ENCODE measurements at places on chromosomes 2 and 18.

DNA sequence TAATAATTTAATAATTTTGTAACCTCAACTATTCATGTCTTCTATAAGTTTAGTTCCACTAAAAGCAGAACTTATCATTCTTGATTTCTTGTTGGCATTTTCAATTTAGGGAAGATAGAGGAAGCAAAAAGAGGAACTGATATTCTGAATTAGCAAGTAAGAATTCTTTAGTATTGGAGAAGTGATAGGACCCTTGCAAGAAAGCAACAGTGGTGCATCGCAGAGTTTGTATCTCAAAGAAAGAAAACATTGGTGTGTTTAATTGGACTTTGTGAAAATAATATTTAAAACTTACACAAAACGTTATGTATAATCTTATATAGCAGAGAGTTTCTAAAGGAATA is 36.5 kb upstream of the TNFRSF11A start:
- DNase-seq = no peak
- H3K36me3 ChIP-seq = peaks cover 47% of the 10 kb centered on the region
- no peak overlapping the region for H3K4me3 ChIP-seq

- no peak overlapping the region for H3K4me3 ChIP-seq
- H3K36me3 ChIP-seq = peaks cover 76% of the 10 kb centered on the region
- H3K4me1 ChIP-seq = peaks cover 14% of the 10 kb centered on the region
These were observed 587.3 kb downstream of the ARHGAP15 start for GRCh38 chr2:143716522-143716921.

- H3K27ac ChIP-seq = peak overlapping the region; percentile 74
- H3K4me3 ChIP-seq = peak overlapping the region; percentile 56
- peaks cover 7% of the 10 kb centered on the region for H3K4me1 ChIP-seq
- peaks cover 86% of the 10 kb centered on the region for H3K27me3 ChIP-seq
- no peak for DNase-seq
- no peaks in the 10 kb centered on the region for H3K36me3 ChIP-seq
These were observed 59.4 kb downstream of the SNORC start for GRCh38 chr2:232929303-232930058.

DNA sequence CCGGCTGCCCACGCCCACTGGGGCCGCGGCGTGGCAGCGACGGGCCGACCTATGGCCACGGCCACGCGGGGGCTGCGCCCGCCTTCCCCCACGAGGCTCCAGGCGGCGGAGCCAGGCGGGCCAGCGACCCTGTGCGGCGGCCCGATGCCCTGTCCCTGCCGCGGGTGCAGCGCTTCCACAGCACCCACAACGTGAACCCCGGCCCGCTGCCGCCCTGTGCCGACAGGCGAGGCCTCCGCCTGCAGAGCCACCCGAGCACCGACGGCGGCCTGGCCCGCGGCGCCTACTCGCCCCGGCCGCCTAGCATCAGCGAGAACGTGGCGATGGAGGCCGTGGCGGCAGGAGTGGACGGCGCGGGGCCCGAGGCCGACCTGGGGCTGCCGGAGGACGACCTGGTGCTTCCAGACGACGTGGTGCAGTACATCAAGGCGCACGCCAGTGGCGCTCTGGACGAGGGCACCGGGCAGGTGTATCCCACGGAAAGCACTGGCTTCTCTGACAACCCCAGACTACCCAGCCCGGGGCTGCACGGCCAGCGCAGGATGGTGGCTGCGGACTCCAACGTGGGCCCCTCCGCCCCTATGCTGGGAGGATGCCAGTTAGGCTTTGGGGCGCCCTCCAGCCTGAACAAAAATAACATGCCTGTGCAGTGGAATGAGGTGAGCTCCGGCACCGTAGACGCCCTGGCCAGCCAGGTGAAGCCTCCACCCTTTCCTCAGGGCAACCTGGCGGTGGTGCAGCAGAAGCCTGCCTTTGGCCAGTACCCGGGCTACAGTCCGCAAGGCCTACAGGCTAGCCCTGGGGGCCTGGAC is 253.2 kb downstream of the GLI2 start:
- no peaks in the 10 kb centered on the region for H3K4me1 ChIP-seq
- no peaks in the 10 kb centered on the region for H3K36me3 ChIP-seq
- no peak overlapping the region for H3K27ac ChIP-seq
- no peak overlapping the region for H3K4me3 ChIP-seq
- no peak for DNase-seq
- no peaks in the 10 kb centered on the region for H3K27me3 ChIP-seq

GRCh38 chr2:136376211-136376610 is 258.3 kb upstream of the CXCR4 start:
- DNase-seq = no peak
- H3K4me3 ChIP-seq = no peak overlapping the region
- peaks cover 11% of the 10 kb centered on the region for H3K36me3 ChIP-seq

GRCh38 chr2:148876202-148876594 is 1.2 kb downstream of the KIF5C start:
- peaks cover 53% of the 10 kb centered on the region for H3K27me3 ChIP-seq
- peak; percentile 23 for DNase-seq
- no peaks in the 10 kb centered on the region for H3K36me3 ChIP-seq
- peak overlapping the region; percentile 76 for H3K4me3 ChIP-seq
- no peak overlapping the region for H3K27ac ChIP-seq

GRCh38 chr2:134310107-134311079 is 56.5 kb downstream of the MGAT5 start:
- H3K36me3 ChIP-seq = peaks cover 11% of the 10 kb centered on the region
- H3K4me3 ChIP-seq = no peak overlapping the region
- no peak for DNase-seq
- H3K27ac ChIP-seq = no peak overlapping the region
- H3K27me3 ChIP-seq = no peaks in the 10 kb centered on the region

DNA sequence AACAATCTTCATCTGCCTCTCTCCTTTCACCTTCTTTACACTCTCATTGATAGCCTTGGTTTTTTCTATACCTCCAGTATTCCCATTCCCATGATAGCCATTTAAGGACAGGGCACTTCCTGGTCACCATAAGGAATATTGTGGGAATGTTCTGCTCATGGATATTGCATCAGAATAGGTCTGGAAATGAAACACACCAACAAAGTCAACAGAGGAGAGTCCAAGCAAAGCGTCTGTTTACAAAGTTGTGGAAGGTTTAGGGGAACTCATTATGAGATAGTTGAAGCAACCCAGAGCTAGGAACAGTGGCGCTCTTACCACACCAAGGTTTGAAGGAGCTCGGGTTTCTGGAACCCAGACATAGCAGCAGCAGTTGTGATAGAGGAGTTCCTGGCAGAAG is 150.3 kb upstream of the TNP1 start:
- H3K36me3 ChIP-seq = no peaks in the 10 kb centered on the region
- no peaks in the 10 kb centered on the region for H3K4me1 ChIP-seq
- no peak for DNase-seq
- H3K27ac ChIP-seq = no peak overlapping the region

- H3K4me3 ChIP-seq = no peak overlapping the region
- no peak overlapping the region for H3K27ac ChIP-seq
- no peaks in the 10 kb centered on the region for H3K4me1 ChIP-seq
- no peak for DNase-seq
- no peaks in the 10 kb centered on the region for H3K36me3 ChIP-seq
These were observed 54.7 kb upstream of the KIDINS220 start for GRCh38 chr2:8892111-8892510.

- H3K27me3 ChIP-seq = no peaks in the 10 kb centered on the region
- DNase-seq = no peak
- H3K4me1 ChIP-seq = no peaks in the 10 kb centered on the region
- no peak overlapping the region for H3K27ac ChIP-seq
- no peak overlapping the region for H3K4me3 ChIP-seq
These were observed 61.4 kb upstream of the LYPD1 start for GRCh38 chr2:132731441-132731840.

GRCh38 chr2:108918941-108919341 is 70.1 kb downstream of the EDAR start:
- peaks cover 4% of the 10 kb centered on the region for H3K27me3 ChIP-seq
- no peak overlapping the region for H3K27ac ChIP-seq
- H3K36me3 ChIP-seq = no peaks in the 10 kb centered on the region
- no peak for DNase-seq
- no peak overlapping the region for H3K4me3 ChIP-seq
- H3K4me1 ChIP-seq = peaks cover 6% of the 10 kb centered on the region

DNA sequence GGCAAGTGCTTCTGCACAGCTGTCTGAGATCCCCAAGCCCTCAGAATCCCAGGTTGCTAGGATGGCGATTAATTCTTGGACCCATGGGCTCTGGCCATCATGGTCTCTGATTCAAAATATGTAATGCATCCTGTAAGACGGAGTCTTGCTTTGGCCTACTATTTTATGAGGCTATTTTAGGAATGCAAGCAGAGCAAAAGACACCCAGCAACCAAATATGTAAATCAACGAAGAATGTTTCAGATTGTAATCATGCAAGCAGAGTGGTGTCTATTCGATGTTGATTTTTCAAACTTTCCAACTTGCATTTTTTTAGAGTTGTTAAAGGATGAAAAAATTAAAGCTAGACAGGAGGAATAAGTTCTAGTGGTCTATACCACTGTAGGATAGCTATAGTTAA is 154.8 kb downstream of the COL6A3 start:
- H3K36me3 ChIP-seq = no peaks in the 10 kb centered on the region
- H3K4me3 ChIP-seq = no peak overlapping the region
- peaks cover 3% of the 10 kb centered on the region for H3K4me1 ChIP-seq

GRCh38 chr2:44777537-44777936 is 164.0 kb upstream of the SIX3 start:
- H3K4me1 ChIP-seq = no peaks in the 10 kb centered on the region
- H3K27ac ChIP-seq = no peak overlapping the region
- no peak for DNase-seq

DNA sequence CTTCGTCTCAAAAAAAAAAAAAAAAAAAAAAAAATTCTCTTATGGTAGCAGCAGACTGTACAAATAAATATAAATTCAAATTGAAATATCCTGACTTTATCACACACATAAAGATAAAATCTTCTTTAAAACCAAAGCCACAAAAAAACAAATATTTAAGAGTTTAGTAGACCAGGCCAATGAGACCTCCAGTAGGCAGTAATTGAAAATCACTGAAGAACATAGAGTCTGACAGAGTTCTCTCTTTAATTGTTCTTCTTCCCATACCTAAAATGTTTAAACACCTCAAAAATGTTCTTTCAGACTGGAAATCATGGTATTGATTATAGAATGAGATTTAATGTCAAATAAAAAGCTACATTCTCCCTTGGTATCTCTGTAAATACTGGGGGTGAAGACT is 20.8 kb downstream of the PRPF40A start:
- H3K27me3 ChIP-seq = no peaks in the 10 kb centered on the region
- no peak for DNase-seq
- peaks cover 24% of the 10 kb centered on the region for H3K4me1 ChIP-seq
- no peak overlapping the region for H3K27ac ChIP-seq
- no peak overlapping the region for H3K4me3 ChIP-seq
- peaks cover 23% of the 10 kb centered on the region for H3K36me3 ChIP-seq

DNA sequence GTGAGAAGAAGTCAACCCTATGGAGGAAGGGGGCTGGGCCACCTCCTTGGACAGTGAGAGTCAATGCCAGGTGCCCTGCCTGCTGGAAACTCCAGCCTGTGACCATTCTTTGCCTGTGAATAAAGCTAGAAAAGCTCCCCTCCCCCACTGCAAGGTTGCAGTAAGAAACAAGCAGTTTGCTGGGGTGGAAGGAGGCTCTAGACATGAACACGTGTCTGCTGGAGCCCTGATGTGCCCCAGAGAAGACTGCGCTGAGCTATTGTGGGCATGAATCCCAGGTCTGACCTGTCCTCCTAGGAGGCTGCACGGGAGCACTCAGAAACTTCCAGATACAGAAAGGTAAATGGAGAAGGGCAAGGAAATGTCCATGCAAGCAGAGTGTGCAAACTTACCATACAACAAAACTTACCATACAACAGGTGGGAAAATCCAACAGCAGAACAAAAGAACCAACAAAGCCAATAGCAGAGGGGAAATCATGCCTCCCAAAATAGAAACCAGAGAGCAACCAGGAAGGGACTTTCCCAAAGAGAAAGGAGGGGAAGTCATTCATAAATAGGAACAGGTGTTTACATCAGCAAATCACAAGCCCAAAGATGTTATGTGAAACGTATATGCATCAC is 278.7 kb downstream of the BCL2 start:
- H3K27me3 ChIP-seq = peaks cover 37% of the 10 kb centered on the region
- no peak overlapping the region for H3K4me3 ChIP-seq
- H3K27ac ChIP-seq = no peak overlapping the region
- peaks cover 14% of the 10 kb centered on the region for H3K4me1 ChIP-seq
- DNase-seq = no peak

DNA sequence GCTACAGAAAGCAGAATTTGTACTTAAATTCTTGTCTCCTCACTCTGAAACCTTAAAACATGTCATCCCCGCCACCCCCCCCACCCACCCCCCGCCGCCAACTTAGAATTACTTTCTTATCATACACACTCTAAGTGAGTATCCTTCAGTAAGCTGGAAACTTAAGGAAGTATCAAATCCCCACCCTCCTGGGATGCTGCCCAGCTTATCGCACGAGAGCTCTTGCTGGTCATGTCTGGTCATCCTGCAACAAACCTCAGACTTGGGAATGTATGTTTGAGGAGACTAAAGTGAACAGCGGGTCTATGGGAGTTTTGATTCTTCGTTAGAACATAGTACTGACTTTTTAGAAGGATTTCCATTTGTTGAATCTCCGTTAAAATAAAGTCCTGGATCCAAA is 203.3 kb downstream of the PTGR3 start:
- no peaks in the 10 kb centered on the region for H3K27me3 ChIP-seq
- H3K4me3 ChIP-seq = no peak overlapping the region
- H3K36me3 ChIP-seq = no peaks in the 10 kb centered on the region
- no peak overlapping the region for H3K27ac ChIP-seq
- H3K4me1 ChIP-seq = no peaks in the 10 kb centered on the region

GRCh38 chr2:5539282-5540165 is 152.7 kb upstream of the SOX11 start:
- H3K4me1 ChIP-seq = no peaks in the 10 kb centered on the region
- no peaks in the 10 kb centered on the region for H3K27me3 ChIP-seq
- H3K36me3 ChIP-seq = no peaks in the 10 kb centered on the region
- DNase-seq = no peak

GRCh38 chr18:61984349-61984748 is 91.5 kb upstream of the RNF152 start:
- no peak overlapping the region for H3K4me3 ChIP-seq

- H3K4me3 ChIP-seq = no peak overlapping the region
- no peaks in the 10 kb centered on the region for H3K4me1 ChIP-seq
- no peaks in the 10 kb centered on the region for H3K36me3 ChIP-seq
- DNase-seq = no peak
These were observed 197.8 kb downstream of the TNS1 start for GRCh38 chr2:217804791-217805667.

DNA sequence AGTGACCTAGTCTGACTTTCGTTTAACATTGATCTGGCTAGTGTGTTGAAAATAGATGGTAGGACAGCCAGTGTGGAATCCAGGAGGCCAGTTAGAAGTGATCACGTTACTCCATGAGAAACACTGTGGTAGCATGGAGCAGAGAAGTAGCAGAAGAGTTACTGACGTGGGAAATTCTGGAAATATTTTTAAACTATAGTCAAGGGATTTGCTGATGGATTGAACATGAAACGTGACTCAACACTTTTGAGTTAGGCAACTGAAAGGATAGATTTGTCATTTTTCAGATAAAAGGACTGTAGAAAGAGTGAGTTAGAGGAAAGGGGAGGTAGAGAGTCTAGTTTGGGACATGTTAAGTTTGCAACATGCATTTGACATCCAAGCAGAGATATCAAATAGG is 130.4 kb downstream of the IRS1 start:
- no peaks in the 10 kb centered on the region for H3K36me3 ChIP-seq
- no peak overlapping the region for H3K27ac ChIP-seq
- no peak overlapping the region for H3K4me3 ChIP-seq
- peaks cover 5% of the 10 kb centered on the region for H3K4me1 ChIP-seq
- H3K27me3 ChIP-seq = peaks cover 40% of the 10 kb centered on the region

GRCh38 chr2:20822535-20823490 is at the start of gene LDAH:
Gene LDAH, minus strand, starts transcription at chr2:20823101. Its CDS starts 21,638 bp downstream, at chr2:20801463.
- peak; percentile 89 for DNase-seq
- H3K4me3 ChIP-seq = peak within 1 kb of the TSS; percentile 97

- H3K27me3 ChIP-seq = peaks cover 21% of the 10 kb centered on the region
- H3K27ac ChIP-seq = no peak overlapping the region
- no peak overlapping the region for H3K4me3 ChIP-seq
- H3K36me3 ChIP-seq = no peaks in the 10 kb centered on the region
- DNase-seq = no peak
These were observed 35.6 kb upstream of the B3GNT7 start for GRCh38 chr2:231359948-231360347.
